ENCODE measurements at places on chromosomes 13 and 19.

DNA sequence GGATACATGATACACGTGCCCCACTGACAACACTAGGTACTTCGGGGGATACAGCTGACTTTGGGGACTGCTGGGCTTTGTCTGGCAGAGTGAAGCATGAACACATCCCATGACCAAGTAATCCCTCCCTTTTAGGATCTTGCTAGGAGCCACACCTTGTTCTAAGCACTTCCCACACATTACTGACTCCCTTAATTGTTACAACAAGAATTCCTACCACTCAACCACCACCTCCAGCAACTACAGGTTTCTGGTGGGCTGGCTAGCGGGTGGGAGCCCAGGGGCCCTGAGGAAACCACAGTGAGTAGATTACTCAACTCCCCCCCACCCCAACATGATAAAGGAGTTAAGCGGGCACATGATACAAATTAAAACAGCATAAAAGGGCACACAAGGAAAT is 7.2 kb upstream of the SLC35E1 start:
- DNase-seq, result no peak

- peak; percentile 33 for DNase-seq
These were observed 14.2 kb downstream of the ONECUT3 start for GRCh38 chr19:1767464-1767933.

- DNase-seq, result no peak
These were observed 4.4 kb downstream of the PRDX2 start for GRCh38 chr19:12797141-12797587.

DNA sequence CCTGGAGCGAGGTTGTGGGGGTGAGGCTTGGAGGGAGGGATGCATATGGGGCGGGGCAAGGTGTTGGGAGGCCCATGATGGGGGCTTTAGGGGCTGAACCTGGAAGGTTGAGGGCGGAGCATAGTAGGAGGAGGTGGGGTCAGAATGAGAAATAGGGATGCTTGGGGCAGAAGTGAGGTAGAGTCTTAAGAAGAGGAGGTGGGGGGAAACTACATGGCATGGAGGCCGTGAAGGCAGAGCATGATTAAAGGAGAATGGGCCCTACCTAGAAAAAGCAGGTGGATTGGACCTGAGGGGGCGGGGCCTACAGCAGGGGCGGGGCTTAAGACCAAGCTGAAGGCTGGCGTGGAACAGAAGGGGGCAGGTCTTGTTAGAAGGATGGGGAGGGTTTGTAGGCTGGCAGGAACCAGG is 799 bp downstream of the NR1H2 start:
- DNase-seq, result no peak

DNA sequence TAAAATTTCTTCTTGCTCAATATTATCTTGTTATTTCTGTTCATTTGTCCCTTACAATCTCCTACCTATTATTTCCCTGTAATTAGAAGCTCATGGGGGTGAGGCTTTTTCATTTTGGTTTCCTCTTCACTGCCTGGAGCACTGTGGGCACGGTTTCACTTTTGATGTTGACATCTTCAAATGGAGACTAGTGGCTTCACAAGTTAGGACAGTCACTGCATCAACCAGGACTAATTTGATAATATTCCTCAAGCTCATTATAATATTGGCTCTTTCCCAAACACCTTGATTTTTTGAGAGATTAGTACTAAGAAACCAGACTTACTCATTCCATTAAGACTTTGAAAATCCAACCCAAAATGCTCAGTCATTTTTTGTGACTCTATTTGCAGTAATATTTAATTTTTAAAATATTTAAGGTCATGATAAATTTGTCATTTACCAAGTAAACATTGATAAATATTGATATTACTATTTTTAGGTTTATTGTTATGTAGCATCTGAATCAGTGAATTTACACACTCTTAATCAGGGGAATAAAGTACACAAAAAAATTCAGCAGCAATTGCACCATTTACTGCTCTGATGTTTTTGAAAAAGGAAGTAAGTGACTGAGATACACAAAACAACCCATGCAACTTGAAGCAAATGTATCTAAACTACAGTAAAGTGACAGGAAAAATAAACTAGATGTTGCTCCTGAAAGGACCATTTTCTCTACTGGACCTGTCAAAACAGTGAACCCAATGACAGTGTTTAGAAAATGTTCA is 28.8 kb upstream of the RCBTB2 start:
- DNase-seq, result no peak

DNA sequence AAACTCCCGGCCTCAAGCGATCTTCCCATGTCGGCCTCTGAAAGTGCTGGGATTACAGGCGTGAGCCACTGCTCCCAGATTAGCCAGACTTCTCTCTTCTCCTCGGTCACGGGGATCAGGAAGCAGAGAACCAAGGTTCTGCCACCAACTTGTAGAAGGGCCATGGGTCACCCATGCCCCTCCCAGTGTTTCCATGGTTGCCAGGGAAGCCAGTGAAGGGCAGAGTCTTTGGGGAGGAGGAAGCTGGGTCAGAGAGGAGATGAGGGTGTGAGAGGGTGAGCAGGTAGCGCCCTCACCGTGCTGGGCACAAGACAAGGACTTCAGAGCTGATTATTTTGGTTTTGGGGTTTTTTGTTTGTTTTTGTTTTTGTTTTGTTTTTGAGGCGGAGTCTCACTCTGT is 77.1 kb downstream of the GNG7 start:
- DNase-seq, result no peak

GRCh38 chr13:113152691-113152983 is 5.8 kb upstream of the PROZ start:
- DNase-seq, result no peak

DNA sequence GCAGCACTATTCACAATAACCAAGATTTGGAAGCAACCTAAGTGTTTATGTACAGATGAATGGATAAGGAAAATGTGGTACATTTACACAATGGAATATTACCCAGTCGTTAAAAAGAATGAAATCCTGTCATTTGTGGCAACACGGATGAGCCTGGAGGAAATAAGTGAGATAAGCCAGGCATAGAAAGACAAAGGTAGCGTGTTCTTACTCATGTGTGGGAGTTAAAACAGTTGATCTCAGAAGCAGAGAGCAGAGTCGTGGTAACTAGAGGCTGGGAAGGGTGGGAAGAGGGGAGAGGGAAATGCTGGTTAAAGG is 29.5 kb downstream of the LILRB4 start:
- no peak for DNase-seq

GRCh38 chr19:18674616-18675015 is 8.9 kb upstream of the CRTC1 start:
- DNase-seq, result no peak

DNA sequence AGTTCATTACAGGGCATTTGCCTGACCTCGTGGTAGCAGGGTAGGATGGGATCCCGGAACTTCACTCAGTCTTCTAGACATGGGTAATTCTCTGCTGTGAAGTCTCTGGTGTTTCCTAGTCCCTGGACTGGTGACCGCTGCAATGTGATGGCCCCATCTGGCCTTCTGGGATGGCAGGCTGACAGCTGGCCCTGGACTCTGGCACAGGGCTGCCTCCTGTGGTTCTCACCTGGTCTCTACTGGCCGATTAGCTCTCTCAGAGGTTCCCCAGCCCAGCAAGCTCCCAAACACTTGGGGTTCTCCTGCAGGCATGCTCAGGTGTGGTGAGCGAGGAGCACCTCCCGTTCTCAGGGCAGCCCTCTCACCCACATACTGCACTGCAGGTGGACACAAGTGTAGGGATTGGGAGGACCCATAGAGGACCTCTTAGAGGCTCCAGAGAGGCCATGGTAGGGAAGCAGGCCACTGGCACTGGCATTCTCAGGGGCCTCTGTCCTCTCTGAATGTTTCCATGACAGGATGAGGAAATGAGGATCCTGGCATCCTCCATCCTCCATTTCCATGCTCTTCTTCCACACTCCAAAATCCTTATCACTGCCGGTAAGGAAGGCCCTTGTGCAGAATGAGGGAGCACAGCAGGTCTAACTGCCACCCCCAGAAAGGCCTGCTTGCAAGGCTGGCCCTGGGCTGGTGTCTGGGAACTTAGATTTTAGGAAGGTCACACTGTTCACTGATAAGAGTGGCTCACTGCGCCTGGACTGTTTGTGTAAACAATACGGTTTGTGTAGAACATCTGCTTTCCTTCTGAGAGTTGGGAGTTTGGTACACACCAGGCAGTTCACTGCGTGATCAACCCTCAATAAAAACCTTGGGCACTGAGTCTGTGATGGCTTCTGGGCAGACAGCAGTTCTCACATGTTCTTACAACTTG is 31.5 kb upstream of the FARP1 start:
- DNase-seq, result no peak

DNA sequence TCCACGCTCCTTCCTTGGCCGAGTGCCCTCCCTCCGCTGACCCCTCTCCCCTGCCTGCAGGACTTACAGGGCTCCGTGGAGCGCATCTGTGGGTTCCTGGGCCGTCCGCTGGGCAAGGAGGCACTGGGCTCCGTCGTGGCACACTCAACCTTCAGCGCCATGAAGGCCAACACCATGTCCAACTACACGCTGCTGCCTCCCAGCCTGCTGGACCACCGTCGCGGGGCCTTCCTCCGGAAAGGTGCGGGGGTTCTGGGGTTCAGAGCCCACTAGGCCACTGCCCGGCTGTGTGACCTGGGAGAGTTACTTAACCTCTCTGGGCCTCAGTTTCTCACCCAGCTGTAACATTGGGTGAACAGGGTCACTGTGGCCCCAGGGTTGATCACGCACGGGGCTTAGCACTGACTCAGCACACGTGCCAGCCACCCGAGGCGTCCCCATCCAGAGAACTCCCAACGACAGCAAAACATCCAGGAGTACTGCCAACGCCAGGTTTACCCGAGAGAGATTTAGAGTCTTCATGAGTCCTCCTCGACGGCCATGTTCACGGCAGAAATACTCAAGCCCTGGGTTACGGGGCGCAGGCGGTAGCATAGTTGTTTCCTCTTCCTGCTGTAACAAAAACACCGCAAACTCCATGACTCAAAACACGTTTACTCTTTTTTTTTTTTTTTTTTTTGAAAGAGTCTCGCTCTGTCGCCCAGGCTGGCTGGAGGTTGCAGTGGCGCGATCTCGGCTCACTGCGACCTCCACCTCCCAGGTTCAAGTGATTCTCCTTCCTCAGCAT is 9.7 kb upstream of the SPACA4 start:
- no peak for DNase-seq

GRCh38 chr13:30872276-30872594 is 33.8 kb upstream of the MEDAG start:
- no peak for DNase-seq

DNA sequence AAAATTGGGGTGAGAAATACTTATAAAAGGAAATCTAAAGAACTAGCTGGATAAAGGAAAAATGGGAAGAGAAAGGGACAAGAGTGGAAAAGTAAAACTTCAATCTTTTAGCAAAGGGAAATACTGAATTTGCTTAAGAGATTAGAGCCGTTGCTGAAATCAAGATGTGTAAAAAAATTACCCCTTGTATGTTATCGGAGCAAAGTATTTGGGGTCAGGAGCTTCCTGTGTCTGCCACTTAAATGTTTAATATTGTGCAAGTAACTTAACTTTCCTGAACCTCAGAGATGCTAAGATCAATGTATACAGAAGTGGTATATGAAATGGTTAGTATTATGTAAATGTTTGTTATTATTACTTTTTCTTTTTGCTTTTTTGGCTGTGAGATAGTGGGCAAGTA is 51.6 kb downstream of the NDFIP2 start:
- no peak for DNase-seq

GRCh38 chr19:3979289-3979673 is 6.0 kb downstream of the EEF2 start:
- no peak for DNase-seq

- no peak for DNase-seq
These were observed 790.4 kb downstream of the DIAPH3 start for GRCh38 chr13:59373341-59373740.

DNA sequence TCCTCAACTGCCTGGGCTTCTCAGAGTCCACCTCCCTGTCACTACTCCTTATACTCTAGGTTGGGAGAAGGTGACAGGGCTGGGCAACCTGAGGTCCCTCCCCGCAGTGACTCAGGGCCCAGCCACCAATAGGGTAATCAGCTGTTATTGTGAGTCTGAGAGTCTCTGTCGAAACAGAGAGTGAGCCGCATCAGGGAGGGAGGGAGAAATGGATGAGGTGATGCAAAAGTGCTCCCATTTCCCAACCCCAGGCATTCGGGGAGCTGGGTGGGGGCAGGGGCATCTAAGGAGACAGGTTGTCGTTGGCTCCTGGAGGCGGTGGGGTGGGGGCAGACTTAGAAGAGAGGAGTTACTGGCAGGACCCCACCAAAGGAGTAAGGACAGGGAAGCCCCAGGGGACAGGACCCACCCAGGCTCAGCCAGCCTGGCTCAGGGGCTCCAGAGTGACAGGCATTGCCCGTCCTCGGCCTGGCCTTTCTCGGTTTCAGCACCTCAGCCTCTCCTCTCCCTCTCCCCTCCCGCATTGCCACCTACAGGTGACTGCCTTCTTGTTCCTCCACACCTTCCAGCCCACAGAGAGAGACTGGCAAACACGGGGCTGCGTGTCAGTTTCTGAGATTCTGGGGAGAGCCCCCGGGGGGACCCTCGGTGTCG is at the start of gene DMKN:
Gene DMKN (minus strand): TSS at position 22 of the 654 bp plus-strand sequence. CDS start 174 bp downstream, outside the sequence.
- DNase-seq, result no peak

DNA sequence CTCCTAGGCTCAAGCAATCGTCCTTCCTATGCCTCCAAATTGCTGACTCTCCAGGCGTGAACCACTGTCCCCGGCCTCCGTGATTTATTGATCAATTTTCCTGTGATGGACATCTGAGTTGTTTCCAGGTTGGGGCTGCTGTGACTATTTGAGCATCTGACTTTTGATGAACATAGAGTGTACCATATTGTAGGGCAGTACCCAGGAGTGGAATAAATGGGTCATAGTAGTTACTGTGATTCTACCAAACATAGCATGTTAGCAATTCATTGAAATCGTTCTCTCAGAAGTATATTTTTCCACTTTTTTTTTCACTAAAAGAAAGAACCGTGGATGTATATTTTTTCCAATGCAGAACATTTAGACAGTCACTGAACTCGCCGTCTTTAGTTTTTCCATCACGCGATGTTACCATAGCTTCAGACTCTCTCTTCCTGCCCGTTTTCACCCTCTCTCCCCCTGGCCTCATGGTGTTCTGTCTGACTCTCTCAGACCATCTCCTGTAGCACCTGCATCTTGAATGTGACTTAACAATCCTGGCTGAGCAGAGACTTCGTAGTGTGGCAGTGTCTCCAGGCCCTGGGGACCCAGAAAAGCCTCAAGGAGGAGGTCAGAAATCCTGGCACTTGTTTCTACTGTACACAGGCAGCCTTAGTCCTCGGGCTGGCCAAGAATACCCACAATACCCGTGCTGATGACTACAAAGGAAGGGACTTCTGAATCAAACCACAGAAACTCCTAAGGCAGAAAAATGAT is 3.2 kb upstream of the RASGRP4 start:
- DNase-seq, result no peak

DNA sequence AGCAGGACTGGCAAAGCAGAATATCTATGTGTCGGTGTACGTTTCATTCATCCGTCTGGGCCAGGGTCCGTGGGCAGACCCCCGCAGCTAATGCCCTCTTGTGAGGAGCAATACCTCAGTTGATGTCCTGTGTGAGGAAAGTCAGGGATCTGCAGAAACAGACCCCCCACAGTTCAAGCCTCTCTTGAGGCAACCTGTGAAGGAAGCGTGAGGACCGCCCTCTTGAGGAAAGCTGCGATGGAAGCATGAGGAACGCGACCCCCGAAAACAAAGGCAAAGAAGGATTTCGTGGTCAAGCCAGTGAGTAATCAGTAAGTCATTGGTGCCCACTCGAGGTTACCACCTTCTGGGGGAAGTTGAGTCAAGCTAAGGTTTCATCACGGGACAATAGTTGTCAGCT is 20.9 kb upstream of the ZNF83 start:
- DNase-seq, result no peak

Data from stimulated activated CD8-positive, alpha-beta memory T cell treated with anti-CD3 and anti-CD28 coated beads, Interleukin-4, amount 100 ng/mL, for 1 hour (primary cell).